Left colon (tissue), 2 donors: ENCODE measurements at places on chromosomes 13 and 19. TPM values are rescaled to one million over a fixed set of nuclear protein-coding genes. Genes with fewer than 3 reads are reported as not detected.

- peak; percentile 82 for DNase-seq
These were observed 2.1 kb downstream of the ACTN4 start for GRCh38 chr19:38649305-38650171.

The CEBPA gene
- total RNA-seq = 70.6 TPM

- DNase-seq = no peak
These were observed 746.3 kb upstream of the SLC10A2 start for GRCh38 chr13:103812558-103812957.

The TRPC4 gene
- total RNA-seq = 0.56 TPM

- no peak for DNase-seq
These were observed 28.3 kb upstream of the GARRE1 start for GRCh38 chr19:34226036-34226435.

The ZNF563 gene
- total RNA-seq = 4.3 TPM

GRCh38 chr19:38559428-38560401 is 58.0 kb downstream of the MAP4K1 start:
- DNase-seq = no peak

DNA sequence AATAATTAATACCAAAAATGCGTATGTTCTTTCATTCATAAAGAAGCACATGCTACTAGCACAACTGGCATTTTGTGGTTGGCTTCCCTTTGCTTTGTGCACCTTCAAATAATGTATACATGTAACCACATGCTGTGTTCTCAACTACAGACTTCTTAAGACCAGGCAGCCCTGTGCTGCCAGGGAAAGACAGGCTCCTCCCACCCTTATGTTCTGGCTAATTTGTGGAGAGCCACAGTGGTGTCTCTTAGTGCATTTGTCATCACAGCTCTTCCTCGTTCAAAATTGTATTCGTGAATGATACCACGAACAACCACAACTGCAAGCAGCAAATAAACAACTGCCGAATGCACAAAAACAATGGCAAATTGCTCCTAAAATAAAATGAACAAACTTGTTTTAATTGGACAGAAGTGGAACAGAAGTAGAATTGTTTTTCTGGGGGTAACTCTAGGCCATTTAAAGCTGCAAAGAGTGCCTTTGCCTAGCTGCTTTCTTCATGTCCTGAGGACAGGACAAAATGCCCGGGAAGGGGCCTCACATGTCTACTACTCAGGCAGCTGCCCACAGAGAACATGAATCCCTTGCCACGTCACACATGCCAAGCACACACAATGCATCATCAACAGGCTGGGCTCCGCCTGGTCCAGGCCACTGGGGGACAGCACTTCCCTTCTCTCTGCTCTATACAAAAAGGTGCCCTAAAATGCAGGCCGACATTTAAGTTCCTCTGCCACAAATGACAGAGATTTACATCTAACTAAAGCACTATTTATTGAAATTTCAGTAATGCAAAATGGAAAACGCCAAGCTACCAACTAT is 21.7 kb downstream of the IRS2 start:
- DNase-seq = no peak

The LILRA1 gene
- total RNA-seq = not detected

- DNase-seq = no peak
These were observed 17.9 kb downstream of the DOCK9 start for GRCh38 chr13:98959786-98960605.

The DPP9 gene
- total RNA-seq = 59.9 TPM

- no peak for DNase-seq
These were observed 4.5 kb downstream of the SPART start for GRCh38 chr13:36341718-36342117.

The GDF15 gene
- 32.2 TPM for total RNA-seq
